ENCODE measurements at places on chromosomes 16 and 17.

DNA sequence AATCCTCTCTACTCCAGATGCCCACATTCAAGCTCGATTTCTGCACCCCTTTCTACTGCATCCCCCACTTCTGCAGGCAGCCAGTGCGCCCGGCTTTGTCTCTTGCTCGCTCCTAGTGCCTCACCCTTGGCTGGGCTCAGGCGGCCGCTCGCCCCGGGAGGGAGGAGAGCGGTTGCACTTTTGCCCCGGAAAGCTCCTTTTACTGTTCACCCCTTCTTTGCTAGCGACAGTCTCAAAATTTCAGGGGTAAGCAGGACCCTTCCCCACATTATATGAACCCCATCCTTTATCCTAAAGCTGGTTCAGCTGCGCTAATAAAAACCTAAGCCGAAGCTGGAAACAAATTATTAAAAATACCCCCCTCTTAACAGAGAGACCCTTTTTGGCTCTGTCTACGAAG, 1.0 kb downstream of the HOXB5 start:
- DNase-seq = no peak

GRCh38 chr17:60098578-60098977, 19.9 kb upstream of the HEATR6 start:
- no peak for DNase-seq

DNA sequence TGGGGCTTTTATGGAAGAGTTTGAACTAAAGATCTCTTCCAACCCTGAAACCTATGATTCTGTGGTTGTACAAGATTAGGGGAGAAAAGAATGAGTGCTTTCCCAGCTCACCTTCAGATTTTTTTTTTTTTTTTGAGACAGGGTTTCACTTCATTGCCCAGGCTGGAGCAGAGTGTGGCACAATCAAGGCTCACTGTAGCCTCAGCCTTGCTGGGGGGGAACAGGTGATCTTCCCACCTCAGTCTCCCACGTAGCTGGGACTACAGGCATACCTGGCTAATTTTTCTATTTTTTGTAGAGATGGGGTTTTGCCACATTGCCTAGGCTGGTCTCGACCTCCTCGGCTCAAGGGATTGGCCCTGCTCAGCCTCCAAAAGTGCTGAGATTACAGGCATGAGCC, 21.8 kb upstream of the ITGB3 start:
- DNase-seq = no peak

DNA sequence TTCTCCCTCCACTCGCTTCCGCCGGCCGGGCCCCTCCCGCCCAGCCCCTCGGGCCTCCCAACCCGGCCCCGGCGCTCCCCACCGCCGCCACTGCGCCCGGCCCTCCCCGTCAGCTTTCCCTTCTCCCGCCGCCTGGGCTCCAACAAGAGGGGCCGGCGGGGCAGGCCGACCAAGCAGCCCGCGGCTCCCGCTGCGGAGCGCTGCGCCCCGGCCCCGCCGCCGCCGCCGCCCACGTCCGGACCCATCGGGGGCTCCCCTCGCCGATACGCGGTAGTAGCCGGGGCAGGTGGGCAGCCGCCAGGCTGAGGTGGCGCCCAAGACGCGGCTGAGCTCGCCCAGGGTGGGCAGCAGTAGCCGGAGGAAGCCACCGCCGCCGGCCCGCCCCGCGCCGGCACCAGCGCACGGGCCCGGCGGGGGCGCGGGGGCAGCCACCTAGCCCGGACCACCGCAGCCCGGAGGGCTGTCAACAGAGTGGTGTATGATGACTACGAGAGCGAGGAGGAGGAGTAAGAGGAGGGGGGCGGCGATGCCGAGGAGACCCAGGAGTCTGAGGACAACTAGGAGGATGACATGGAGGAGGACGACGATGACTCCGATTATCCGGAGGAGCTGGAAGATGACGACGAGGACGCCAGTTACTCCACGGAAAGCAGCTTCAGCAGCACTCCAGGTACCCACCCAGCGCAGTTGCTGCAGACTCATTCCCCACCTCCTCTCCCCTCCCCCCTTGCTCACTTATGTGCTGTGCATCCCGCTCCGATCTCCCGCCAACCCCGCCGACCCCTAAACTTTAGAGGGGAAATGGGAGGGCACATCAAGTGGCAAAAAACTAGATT, 498 bp downstream of the LRRC37B start:
- DNase-seq = no peak

- DNase-seq = no peak
Measured at GRCh38 chr17:65931246-65932149, 260.4 kb downstream of the CEP112 start.

- no peak for DNase-seq
Measured at GRCh38 chr17:43554857-43555256, 8.7 kb upstream of the ETV4 start.

GRCh38 chr17:72498364-72499210, 377.8 kb downstream of the SOX9 start:
- DNase-seq = no peak

DNA sequence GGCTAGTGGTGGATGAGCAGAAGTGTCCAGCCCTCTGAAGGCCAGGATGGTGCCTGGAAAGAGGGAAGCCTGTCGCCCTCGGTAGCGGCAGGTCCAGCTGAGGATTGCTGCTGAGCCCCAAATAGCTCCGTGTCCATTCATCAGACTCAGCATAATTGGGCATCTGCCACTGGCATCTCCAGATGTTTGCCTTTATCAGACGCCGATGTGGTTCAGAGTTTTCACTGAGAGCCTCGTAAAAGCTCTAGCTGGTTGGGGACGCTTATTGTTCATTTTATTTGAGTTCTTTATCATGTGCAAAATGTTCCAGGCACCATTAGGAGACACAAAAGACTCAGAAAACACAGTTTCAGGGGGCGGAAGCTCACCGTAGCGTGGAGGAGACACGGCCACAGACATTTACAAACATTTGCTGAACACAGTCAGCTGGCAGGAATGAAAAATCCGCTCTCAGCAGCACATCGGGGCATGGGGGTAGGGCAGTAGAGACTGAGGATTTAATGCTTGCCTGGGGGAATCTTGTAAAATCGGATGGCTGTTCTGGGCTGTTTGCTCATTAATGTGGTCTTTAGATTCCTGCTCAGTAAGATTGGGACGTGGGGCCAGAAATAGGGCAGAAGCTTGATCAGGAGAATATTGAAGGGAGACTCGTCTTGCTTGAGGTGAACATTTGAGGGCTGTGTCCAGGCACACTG, 41.7 kb downstream of the SMPD3 start:
- DNase-seq = no peak

DNA sequence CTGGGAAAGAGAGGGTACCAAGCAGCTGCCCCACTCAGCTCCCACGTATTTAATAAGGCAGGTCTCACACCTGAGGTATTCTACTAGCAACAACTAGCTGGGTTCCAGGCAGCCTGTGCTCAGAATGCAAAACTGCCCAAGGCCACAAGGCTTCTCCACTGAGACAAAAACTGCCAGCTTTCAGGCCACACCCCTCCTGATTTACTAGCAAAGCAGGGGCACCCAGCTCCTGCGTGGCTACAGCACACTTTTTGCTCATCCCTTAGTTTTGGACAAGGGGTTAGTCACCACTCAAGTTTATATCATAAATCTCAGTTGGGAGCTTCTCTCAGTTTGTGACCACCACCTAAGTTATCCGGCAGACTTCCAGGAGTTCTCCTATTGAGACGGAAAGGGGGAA, 494.6 kb downstream of the CDH11 start:
- DNase-seq = no peak

DNA sequence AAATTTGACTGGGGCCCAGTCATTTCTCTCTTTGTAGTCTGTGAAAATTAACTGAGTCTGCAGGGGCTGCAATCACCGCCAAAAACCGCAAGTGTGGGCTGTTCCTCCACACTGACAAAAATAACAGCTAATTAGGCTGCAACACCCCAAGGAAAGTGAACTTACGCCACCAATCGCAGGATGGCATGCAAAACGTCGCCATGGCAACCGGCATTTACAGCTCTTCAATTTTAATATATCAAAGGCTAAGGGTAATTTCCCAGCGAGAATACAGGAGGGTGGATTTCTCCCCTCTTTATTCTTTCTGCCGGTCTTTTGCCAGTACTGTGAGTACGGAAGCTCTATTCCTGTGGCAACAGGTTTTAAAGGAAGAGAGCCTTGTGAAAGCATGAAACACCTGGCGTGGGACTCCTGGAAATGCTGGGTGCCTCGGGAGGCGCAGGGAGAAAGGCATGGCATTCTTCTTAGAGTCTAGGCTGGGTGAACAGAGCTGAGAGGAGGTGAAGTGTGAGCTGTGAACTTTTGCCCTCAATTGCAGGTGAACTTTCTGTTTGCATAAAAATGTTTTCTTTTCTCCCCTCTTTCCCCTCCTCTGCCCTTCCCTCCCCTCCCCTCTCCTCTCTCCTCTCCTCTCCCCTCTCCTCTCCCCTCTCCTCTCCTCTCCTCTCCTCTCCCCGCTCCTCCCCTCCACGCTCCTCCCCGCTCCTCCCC, 399.7 kb downstream of the XYLT1 start:
- DNase-seq = peak; percentile 64

DNA sequence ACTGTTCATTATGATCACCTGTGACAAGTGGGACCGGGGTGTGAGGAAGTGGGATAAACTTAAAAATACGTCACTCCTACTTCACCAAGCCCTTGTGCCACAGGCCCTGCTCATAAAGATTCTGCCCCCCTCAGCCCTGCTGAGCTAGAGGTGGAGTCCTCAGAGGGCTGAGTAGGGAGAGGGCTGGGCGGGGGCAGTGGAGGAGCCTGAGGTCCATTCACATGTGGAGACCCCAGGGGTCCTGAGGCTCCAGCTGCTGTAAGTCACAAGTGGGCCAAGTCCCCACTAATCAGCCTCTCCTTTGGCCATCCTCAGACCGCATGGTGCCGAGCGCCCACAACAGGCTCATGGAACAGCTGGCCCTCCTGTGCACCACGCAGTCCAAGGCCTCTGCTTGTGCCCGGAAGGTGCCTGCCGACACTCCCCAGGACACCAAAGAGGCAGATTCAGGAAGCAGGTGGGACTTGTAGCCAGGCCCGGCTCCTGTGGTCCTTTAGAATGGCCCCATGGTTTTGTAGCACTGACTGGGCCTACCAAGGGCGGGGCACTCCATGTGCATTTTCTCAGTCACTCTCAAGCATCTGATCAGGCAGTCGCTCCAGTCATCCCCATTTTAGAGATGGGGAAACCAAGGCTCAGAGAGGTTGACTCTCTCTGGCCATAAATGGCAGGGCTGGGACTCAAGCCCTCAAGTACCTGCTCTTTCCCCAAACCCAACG, 10.4 kb downstream of the DNAAF8 start:
- no peak for DNase-seq

- DNase-seq = no peak
Measured at GRCh38 chr16:15690296-15690695, 40.3 kb downstream of the NDE1 start.

- DNase-seq = no peak
Measured at GRCh38 chr16:69861292-69862030, 89.7 kb upstream of the CLEC18A start.

DNA sequence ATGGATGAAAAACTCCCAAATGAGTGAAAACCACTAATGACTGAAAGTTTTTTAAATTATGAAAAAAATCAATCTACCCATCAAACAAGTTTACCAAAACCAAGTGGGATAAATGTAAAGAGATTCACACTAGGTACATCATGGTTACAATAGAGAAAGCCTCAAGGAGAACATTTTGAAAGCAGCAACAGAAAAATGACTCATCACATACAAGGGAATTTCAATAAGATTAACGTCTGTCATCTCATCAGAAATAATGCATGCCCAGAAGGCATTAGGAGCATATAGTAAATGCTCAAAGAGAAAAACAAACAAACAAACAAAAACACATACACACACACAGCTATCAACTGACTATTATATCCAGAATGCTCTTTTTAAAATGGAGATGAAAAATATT, 261.8 kb upstream of the KIF2B start:
- DNase-seq = no peak

- no peak for DNase-seq
Measured at GRCh38 chr16:17193566-17194100, 277.1 kb downstream of the XYLT1 start.

All from activated T-helper 1 cell treated with anti-CD3 and anti-CD28 coated beads, Interleukin-2, amount 50 U/mL, for 16 hours (primary cell).